ENCODE measurements at places on chromosomes 13 and 19. TPM values are rescaled to one million over a fixed set of nuclear protein-coding genes. Genes with fewer than 3 reads are reported as not detected.

The C19orf85 gene
- total RNA-seq, result not detected

The SULT2A1 gene
- total RNA-seq, result 1.7 TPM

The KCNN1 gene
- 1.5 TPM for total RNA-seq

- H3K36me3 ChIP-seq, result no peaks in the 10 kb centered on the region
- no peaks in the 10 kb centered on the region for H3K27me3 ChIP-seq
- peaks cover under 1% of the 10 kb centered on the region for H3K4me1 ChIP-seq
- H3K4me3 ChIP-seq, result no peak overlapping the region
Observed at GRCh38 chr13:31950111-31950815, 81.3 kb upstream of the FRY start.

- H3K4me1 ChIP-seq, result peaks cover 66% of the 10 kb centered on the region
- no peak overlapping the region for H3K4me3 ChIP-seq
- no peaks in the 10 kb centered on the region for H3K36me3 ChIP-seq
Observed at GRCh38 chr19:18435178-18435841, 2.6 kb downstream of the ISYNA1 start.

DNA sequence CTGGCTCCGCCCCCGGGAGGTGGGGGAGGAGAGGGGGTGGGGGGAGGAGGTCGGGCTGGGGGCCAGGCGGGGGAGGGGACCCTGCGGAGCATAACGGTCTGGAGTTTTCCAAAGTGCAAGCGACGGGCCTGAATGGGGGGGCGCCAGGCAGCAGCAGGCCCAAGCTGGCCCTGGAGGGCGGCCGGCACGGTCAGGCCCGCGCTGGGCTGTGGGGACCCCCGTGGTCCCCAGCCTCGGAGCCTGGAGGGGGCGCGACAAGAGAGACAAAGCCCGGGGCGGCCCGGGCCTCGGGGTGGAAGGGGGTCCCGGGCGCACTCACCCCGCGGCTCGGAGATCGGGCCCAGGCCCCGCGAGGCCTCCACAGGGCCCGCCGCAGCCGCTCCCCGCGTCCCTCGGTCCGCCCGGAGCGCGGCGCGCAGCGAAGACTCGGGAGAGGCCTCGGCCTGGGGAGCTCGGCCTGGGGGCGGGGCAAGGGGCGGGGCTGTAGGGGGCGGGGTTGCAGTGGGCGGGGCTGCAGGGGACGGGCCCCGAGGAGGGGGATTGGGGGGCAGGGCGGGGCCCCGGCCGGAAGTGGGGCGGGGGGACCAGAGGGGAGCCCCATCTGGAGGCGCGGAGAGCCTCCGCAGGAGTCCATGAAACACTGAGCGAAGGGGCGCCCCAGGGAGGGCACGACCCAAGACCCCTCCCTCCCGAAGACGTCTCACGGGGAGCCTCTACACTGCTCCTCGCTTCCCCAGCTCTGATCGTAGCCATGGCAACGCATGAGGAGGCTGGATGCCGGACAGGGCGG, 47.6 kb downstream of the PTPRS start:
- no peaks in the 10 kb centered on the region for H3K36me3 ChIP-seq
- H3K27me3 ChIP-seq, result no peaks in the 10 kb centered on the region
- peak overlapping the region; percentile 86 for H3K4me3 ChIP-seq
- peak overlapping the region; percentile 91 for H3K27ac ChIP-seq
- no peak for DNase-seq
- H3K4me1 ChIP-seq, result peaks cover 61% of the 10 kb centered on the region

- H3K4me1 ChIP-seq, result no peaks in the 10 kb centered on the region
- no peak overlapping the region for H3K4me3 ChIP-seq
- H3K36me3 ChIP-seq, result no peaks in the 10 kb centered on the region
- DNase-seq, result no peak
Observed at GRCh38 chr13:105519771-105520170, 1015.7 kb downstream of the EFNB2 start.

The TTC9B gene
- not detected for total RNA-seq

The GFY gene
- total RNA-seq, result not detected
